Pulmonary artery endothelial cell (primary cell): ENCODE measurements at places on chromosomes 7 and 10. TPM values are rescaled to one million over a fixed set of nuclear protein-coding genes. Genes with fewer than 3 reads are reported as not detected.
A peak's percentile ranks its signal among the peaks of the same experiment; 100 is the strongest.

DNA sequence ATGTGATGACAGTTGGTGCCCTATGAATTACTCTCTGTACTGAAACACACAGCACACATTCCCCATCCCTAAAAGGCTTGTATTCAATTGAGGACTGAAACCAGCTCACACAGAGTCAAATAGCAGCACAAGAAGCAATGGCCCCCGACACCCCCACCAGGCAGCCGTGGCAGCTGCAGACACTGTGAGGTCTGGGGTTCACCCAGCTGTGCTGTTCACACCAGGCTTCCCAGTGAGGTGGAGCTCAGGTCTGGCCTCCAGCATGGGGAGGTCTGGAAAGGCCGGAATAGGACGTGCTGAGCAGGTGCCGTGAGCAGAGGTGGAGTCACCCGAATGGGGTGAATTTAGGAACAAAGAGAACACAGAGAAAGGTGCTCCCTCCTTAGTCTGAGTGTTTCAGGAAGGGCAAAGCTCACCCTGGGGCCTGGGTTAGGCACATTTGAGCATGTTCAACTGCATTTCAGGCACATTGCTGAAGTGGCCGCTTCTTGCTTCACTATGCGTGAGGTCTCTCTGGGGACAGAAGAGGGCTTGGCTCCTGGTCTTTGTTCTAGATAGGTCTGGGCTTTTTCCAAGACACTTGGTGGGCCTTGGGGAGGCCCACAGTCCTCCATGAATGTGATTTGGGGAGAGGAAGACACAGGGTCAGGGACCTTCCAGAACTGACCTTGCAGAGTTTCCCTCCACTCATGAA, 41.1 kb downstream of the C10orf120 start:
- DNase-seq = no peak

DNA sequence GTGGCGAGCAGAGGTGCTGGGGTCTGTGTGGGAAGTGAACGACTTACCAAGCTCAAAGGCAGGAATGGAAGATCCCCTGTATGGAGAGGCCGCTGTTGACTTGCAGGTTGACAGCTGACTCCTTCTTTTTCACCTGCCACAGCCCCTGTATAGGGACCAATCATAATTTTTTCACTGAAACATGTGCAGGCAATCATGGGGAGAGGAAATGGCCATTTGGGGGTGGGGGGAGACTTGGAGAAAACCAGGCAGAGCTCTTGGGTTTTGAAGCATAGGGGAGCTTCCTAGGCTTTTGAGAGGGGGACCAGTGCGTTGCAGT, 101.4 kb downstream of the WDR37 start:
- DNase-seq = no peak

- DNase-seq = peak; percentile 45
These were observed 46.6 kb downstream of the ALOX5 start for GRCh38 chr10:45420453-45421192.

- DNase-seq = no peak
These were observed 260.5 kb upstream of the CACNA2D1 start for GRCh38 chr7:82704121-82704520.

DNA sequence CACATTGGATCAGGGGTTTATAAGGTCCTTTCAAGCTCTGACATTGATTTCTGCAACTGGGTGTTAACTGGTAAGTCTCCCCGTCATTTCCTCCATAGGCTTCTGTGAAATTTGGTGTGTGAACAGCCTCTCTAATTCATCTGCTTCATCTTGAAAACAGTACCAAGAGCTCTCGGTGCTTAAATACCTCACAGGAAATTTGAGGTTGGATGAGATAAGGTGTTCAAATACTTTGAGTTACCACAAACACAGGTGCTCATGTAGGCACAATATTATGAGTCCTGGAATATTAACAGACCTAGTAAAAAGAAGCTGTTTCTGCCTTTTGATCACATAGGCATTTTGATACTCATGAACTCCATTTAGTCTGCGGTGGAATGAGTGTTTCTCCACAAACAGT, 85.2 kb downstream of the RTKN2 start:
- DNase-seq = no peak

DNA sequence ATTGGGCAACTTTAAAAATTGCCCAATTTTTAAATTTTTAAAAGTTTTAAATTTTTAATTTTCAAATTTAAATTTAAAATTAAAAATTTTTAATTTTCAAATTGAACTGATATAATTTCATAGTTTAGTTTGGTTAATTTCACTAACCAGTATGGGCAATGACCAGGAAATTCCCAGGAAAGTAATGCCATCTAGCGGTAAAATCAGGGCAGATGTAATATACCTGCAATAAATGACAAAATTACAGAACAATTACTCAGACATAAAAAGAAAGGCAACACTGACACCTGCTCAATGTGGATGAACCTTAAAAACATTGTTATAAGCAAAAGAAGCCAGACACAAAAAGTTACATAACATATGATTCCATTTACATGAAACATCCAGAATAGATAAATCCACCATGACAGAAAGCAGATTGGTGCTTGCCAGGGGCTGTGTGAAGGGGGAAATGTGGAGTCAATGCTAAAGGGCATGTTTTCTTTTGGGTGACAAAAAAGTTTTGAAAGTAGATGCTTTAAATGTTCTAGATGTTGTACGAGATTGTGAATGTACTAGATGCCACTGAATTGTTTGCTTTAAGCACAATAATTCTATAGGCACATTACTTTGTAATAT, 28.6 kb upstream of the SLC16A12 start:
- peak; percentile 5 for DNase-seq

GRCh38 chr7:2954433-2954853, 89.2 kb downstream of the CARD11 start:
- DNase-seq = no peak

GRCh38 chr7:70711452-70711851, 420.5 kb upstream of the GALNT17 start:
- DNase-seq = no peak

- DNase-seq = no peak
These were observed 66.3 kb downstream of the BEND7 start for GRCh38 chr10:13462551-13462950.

GRCh38 chr10:73850863-73851461, 23.4 kb downstream of the CAMK2G start:
- DNase-seq = no peak

DNA sequence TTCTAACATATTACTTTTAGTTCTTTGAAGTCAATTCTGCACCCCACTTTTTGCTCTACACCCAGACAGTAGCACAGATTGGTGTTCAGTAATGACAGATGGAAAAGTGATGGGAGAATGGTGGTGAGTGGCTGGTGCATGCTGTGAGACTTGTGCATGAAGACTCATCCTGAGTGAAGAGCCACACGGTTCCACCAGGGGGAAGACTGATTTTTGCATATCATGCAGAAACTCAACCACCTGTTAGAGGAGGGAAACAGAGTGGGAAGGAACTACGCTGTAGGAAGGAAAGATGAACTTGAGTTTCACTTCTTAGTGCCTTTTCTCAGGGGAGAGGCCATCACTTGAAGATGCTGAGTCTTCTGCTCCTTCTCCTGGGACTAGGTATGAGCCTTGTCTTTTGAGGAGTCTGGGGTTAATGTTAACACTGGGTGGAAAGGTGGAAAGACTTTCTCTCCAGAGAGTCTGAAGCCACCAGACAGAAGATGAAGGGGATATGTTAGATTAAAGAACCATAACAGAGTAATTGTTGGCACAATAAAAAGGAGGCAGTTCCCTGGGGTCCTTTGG, 9.3 kb upstream of the PRSS1 start:
- DNase-seq = no peak

DNA sequence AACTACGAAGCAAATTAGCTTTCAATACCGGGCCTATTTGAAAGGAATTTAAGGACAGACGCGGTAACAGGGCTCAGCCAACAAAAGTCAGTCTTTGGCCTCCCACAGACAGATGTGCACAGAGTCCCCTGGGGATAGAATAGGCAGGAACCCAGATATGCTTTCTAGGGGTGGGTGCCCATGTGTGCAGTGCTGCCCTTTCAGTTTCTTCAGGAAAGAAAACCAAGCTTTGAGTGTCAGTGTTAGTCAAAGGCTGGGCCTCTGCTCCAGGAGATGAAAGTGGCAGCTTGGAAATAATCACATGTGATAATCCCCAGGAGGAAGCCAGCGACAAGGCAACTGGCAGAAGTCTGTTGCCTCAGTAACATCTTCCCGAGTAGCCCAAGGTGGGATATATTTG, 43.8 kb upstream of the CSTF2T start:
- no peak for DNase-seq

GRCh38 chr10:35336084-35336831, at the start of gene CCNY:
CCNY (plus strand) TSS chr10:35336509; CDS start chr10:35337054, 545 bp downstream.
- DNase-seq = peak; percentile 11

DNA sequence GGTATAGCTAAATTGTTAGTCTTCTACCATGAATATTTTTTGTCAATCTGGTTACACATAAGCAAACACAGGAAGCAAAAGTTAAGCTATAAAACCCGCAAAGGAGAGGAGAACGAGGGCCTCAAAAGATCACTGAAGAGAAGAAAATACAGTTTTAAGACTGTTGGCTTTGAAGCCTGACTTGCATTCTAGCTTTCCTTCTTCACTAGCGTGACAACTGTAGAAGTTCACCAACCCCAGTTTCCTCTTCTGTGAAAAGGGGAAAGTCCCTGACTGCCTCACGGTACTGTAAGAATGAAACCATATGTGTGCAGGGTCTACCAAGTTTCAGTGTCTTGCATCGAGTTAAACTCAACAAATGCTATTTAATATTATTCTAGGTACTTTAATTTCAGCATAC, 7.5 kb upstream of the LRRN3 start:
- DNase-seq = no peak

GRCh38 chr7:114659409-114660125, 245.0 kb downstream of the FOXP2 start:
- DNase-seq = no peak

DNA sequence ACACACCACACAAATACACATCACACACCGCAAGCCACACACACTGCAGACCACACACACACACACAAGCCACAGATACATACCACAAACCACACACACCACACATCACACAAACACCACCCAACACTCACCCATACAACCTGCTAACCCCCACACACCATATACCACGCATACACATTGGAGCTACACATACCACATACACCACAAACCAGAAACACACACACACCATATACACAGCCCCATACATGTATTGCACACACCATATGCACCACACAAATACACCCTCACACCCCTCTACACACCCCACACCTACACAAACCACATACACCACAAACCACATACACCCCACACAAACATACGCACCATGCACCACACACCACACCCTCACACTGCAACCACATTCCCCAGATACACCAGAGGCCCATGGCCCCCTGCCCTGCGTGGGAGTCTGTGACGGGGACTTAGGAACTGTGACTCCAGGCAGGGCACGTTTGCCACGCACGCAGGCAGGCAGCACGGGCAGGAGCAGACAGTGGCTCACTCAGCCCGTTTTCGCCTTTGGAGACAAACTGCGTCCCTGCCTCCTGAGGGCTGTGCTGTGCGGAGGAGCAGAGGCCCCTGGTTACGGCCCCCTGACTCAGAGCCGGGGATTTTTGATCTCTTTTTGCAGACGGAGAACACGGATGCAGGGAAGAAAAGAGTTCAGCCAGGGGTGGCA, 52.6 kb downstream of the TMEM209 start:
- DNase-seq = no peak

DNA sequence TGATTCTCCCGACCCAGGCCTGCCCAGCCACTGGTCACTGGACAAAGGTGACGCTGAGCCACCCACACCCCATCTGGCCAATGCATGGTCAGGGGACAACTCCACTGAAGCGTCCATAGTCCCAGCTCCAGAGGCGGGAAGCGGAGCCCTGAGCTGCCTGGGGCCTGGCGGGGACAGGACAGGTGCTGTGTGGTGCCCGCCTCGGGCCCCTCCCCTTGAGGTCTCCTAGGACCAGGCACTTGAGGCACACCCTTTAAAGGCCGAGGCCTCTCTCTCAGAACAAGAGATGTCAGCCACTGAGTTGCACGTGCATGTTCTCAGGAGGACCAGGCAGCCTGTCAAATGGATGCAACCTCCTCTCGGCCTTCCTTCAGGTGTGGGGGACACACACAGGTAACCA, 52.5 kb upstream of the PPP2R2D start:
- no peak for DNase-seq

DNA sequence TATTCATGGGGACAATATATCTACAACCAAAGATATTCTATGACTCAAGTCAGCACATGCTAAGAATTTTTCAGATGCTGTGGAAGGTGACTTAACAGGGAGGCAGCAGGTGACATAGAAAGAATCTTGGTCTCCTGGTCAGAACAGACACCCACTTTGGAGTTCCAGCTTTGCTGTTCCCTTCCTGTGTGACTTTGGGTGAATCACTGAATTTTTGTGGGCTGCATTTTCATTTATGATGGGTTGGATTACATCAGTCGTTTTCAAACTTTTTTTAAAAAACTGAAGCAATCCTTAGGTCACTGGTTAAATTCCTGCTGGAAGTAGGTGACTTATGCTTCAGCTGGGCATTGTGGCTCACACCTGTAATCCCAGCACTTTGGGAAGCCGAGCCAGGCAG, 24.9 kb downstream of the RGR start:
- no peak for DNase-seq

GRCh38 chr7:151512353-151512752, 7.3 kb downstream of the RHEB start:
- DNase-seq = no peak

GRCh38 chr7:129492391-129492790, 9.9 kb upstream of the SMKR1 start:
- DNase-seq = no peak

- DNase-seq = no peak
These were observed 134.6 kb upstream of the FGFR2 start for GRCh38 chr10:121732656-121733445.

GRCh38 chr10:63738410-63738809, 217.2 kb downstream of the REEP3 start:
- DNase-seq = no peak

- no peak for DNase-seq
These were observed 496.6 kb downstream of the INHBA start for GRCh38 chr7:41206267-41206666.

DNA sequence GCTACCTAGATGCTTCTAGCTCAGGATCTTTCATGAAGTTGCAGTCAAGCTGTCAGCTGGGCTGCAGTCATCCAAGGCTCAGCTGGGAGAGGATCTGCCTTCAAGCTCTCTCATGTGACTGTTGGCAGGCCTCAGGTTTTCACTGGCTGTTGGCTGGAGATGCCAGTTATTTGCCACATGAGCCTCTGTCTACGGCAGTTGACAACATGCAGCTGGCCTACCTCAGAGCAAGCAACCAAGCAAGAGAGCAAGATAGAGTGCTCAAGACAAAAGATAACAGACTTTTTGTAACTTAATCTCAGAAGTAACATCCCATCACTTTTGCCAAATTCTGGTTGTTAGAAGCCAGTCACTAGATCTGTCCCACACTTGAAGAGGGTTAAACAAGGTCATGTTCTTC, 125.8 kb downstream of the TPST1 start:
- DNase-seq = no peak

- peak; percentile 64 for DNase-seq
These were observed 140.5 kb downstream of the PRKAG2 start for GRCh38 chr7:151736403-151736909.

Gene EGR2
- 0.04 and 0.07 TPM in 2 replicates for total RNA-seq

Gene SPAM1
- total RNA-seq = not detected in 2 replicates

Gene TAS2R40
- total RNA-seq = not detected in 2 replicates

Gene DENND2A
- 0.04 and 0.07 TPM in 2 replicates for total RNA-seq

Gene FRMPD2
- total RNA-seq = not detected in 2 replicates

Gene ASB10
- not detected in 2 replicates for total RNA-seq

Gene HMX3
- not detected in 2 replicates for total RNA-seq
